ENCODE measurements at places on chromosomes 2 and 18.
A peak's percentile ranks its signal among the peaks of the same experiment; 100 is the strongest.

- no peak for DNase-seq
Measured at GRCh38 chr18:47215554-47216138, 35.8 kb downstream of the SKOR2 start.

DNA sequence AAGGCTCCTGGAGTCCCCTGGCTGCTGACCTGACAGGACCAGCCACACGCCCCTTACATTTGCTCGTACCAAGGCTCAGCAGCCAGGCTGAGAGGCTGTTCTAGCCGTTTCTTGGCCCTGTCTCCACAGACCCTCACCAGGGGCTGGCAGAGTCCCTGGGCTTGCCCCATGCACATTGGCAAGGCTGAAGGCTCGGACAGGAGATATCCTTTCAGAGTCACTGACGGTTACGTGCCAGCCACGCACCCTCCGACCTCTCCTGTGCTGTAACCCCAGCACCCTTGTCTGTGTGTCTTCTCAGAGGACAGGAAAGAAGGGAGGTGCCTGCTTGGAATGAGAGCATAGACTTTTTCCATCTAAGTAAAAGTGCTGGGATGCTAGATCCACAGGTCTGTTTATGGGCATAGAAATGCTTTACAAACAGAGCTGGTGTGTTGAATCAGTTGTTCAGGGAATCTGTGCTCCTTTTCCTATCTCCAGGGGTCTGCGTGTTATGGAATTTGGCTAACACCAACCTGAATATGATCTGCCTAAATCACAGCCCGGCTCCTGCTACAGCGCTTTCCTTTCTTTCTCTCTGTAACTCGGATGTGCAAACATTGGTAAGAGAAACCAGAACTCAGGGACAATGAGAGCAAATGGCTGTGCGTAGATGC lies 41.0 kb downstream of the COPS8 start:
- no peak for DNase-seq

- no peak for DNase-seq
Measured at GRCh38 chr18:61643884-61644647, 248.7 kb downstream of the RNF152 start.

- no peak for DNase-seq
Measured at GRCh38 chr2:208386541-208386940, 20.1 kb upstream of the PTH2R start.

DNA sequence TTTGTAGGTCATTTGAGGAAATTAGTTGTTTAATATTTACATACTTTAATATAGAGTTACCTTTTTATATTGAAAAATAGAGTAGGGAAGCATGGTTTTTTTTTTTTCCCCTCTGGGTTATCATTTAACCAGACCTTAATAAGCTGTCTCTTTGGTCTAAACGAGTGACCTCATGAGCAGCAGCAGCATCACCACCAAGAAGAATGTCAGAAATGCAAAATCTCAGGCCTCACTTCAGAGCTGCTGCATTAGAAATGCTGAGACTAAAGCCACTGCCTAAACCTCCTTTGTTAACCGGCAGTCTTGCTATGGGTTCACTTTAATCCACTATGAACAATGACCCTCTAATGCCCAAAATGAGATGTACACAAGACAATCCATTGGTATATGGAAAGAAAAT lies 733.7 kb upstream of the FAM98A start:
- no peak for DNase-seq

DNA sequence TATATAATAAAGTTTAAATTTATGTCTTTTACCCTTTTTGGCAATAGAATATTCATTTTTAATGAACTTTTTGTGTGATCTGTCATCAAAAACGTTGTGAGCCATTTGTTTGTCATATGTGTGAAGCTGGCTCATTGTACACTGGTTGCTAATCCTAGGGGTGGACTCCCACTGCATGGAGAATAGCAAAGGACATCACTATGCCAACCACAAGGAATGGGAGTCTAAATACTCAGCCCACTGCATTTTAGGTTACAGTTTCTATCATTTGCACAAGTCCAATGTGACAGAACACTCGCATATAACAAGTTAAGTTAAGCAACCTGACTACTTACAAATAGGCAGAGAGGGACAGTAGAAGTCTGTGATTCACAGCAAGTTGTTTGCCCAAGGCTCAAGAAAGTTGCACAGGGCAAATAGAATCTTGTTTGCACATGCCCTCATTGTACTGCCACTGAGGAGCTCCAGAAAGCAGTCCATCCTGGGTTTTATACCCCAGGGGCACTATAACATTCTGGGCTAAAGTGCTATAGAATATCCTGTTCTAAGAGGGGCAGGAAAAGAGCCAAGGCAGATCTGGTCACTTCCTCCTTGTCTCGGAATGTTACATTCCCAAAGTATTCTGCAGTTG lies 545.9 kb upstream of the GCFC2 start:
- DNase-seq: no peak

- DNase-seq: no peak
Measured at GRCh38 chr18:67951137-67951536, 434.6 kb upstream of the DSEL start.

DNA sequence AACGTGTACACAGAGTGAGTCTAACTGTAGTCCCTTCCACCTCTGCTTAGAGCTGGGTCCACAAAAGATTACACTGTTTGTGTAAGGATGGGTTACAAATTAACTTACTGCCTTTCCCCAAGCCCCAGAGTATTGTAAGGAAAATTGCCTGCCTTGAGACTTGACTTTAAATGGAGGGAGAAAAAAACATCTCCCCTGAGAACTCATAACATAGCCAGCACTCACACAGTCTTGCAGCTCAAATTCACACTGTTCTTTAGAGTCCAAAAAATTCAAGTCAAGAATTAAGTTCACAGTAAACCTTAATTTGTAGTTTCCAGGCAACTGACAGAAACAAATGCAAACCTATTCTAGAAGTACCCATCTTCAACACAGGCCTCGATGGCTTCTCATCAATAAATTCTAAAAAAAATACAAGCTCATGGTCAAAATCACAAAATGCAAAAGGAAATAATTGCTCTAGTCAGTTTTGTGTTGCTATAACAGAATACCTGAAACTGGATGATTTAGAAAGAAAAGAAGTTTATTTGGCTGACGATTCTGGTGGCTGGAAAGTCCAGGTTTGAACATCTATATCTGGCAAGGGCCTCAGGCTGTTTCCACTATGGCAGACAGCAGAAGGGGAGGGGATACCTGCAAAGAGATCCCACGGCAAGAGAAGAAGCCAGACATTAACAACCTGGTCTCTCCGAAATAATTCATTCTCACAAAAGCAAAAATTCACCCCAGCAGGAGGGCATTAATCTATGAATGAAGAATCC lies 34.6 kb upstream of the TMEM17 start:
- DNase-seq: no peak

GRCh38 chr2:65070172-65070830 lies 14.1 kb downstream of the CEP68 start:
- DNase-seq: no peak

DNA sequence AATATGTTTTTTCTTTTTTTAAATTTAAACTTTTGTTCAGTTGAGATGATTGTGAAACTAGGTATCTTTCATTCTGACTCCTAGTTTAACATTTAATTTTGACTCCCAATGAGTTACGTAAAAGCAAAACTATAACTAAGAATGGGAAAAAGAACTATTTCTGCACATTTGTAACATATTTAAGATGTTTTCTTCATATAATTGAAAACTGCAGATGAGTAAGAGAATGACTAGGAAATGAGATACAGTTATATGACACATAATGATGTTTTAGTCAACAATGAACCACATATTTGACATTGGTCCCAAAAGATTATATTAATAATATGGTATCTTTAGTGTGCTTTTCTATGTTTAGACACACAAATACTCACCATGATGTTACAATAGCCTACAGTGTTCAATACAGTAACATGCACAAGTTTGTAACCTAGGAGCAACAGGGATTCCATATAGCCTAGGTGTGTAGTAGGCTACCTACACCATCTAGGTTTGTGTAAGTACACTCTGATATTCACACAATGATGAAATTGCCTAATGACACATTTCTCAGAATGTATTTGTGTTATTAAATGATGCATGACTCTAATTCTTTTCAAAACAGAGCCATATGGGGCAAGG lies 12.6 kb downstream of the ERMN start:
- no peak for DNase-seq

DNA sequence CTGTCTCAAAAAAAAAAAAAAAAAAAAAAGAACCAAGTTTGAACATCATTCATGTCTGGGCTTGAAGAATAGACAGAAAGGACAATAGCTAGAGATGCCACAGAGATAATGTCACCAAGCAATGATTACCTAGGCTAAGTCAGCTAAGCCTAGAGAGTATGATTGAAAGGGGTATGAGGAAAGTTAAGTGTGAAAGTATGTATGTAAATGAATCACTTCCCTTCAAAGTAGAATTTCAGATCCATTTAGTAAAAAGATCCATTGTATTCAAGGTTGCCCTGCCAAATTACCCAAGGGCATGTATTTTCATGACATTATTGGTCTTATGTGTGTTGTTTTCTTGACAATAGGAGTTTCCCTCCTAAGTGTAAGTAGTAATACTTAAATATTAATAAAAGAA lies 34.1 kb upstream of the SLC39A10 start:
- no peak for DNase-seq

GRCh38 chr2:61534926-61535325 lies 3.2 kb downstream of the XPO1 start:
- no peak for DNase-seq

GRCh38 chr18:45667056-45667736 lies 51.9 kb downstream of the SLC14A2 start:
- no peak for DNase-seq

- no peak for DNase-seq
Measured at GRCh38 chr18:56902653-56903052, 244.2 kb upstream of the BOD1L2 start.

GRCh38 chr2:205827809-205828365 lies 145.6 kb downstream of the NRP2 start:
- no peak for DNase-seq

GRCh38 chr2:122070241-122070731 lies 314.8 kb downstream of the TSN start:
- no peak for DNase-seq

DNA sequence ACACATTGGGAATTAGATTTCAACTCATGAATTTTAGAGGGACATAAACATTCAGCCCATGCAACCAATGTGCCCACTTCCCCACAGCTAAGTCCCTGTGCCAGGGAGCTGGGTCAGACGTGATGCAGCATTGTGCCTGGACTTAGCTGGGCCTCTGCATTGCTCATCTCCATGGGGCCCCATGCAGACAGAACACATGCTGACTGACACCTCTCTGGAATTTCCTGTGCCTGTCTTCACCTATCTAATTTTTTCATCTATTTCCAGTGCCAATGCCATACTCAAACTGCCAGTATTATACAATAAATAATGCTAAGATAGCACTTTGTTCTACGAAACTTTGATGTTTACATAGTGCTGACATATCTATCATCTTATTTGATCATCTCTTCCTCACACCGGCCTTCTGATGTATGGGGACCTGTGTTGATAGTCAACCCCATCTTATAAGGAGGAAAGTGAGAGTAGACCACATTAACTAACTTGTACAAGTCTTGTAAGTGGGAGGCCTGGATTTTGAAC lies 92.2 kb downstream of the CDC42EP3 start:
- DNase-seq: no peak

DNA sequence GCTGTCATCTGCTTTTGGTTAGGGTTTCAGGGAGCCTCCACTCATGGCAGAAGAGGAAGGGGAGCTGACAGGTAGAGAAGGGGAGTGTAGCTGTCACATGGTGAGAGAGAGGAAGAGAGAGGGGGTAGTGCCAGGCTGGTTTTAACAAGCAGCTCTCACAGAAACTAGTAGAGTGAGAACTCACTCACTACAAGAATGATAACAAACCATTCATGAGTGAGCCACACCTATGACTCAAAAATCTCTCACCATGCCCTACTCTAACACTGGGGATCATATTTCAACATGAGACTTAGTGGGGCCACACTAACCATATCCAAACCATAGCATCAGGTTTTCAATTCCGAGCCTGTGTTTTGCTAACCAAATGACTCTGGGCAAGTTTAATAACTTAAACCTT lies 274.9 kb upstream of the VWC2L start:
- no peak for DNase-seq

GRCh38 chr2:83661711-83662110 lies 797.4 kb downstream of the SUCLG1 start:
- no peak for DNase-seq

GRCh38 chr2:19667085-19667484 lies 234.7 kb downstream of the TTC32 start:
- DNase-seq: no peak

- DNase-seq: peak; percentile 20
Measured at GRCh38 chr2:128736689-128737545, 418.2 kb upstream of the HS6ST1 start.

GRCh38 chr2:189751080-189751658 lies 11.4 kb downstream of the OSGEPL1 start:
- peak; percentile 56 for DNase-seq

- no peak for DNase-seq
Measured at GRCh38 chr18:25282282-25282681, 69.7 kb downstream of the ZNF521 start.

DNA sequence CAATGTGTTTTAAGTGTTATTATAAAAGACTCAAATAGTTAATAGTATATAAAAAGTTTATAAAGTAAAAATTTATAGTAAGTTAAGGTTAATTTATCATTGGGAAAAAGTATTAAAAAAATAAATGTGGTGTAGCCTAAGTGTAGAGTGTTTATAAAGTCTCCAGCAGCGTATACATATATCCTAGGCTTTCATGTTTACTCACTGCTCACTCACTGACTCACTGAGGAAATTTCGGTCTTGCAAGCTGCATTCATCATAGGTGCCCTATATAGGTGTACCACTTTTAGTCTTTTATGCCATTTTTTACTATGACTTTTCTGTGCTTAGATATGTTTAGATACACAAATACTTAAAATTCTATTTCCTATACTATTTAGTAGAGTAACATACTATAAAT lies 866.0 kb downstream of the CBLN2 start:
- no peak for DNase-seq

DNA sequence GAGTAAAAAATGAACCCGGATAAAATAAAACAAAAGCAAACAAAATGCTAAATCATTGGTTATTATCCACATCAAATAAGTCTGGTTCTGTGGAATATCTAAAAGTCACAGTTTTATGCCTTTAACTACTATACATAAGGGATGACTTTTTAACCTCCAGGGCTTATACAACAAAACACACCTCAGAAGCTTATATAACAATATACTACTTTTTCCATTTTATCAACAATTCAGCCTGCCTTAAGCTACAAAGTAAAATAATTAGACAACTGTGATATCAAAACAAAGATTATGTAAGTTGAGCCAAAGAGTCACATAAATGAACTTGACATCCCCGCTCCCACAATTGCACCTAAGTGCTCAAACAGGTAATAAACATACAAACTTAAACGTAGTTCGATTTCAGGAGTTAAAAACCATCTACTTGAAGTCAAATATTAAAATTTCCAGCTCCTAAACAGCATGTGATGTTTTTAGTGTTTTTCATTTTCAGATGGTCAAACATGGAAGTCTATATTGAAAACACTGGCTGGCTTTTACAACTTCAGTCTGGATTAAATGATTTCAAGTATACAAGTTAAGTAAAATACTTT lies 54.7 kb downstream of the ATIC start:
- DNase-seq: no peak

DNA sequence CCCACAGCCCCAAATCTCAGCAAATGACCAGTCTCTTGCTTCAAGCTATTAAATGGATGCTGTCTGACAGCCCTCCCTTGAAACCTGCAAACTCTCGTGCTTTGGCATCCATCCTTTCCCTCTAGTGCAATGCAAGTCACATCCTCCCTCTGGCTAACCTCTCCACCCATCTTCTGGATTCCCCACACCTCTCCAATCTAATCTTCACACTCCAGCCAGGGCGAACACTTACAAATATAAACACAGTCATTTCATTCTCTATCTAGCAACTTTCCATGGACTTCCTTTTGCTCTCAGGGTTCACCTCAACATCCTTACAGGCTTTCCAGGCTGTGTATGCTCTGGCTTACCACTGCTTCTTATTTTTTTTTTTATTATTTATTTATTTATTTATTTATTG lies 10.1 kb upstream of the NARS1 start:
- DNase-seq: no peak
